ENCODE measurements at places on chromosomes 6 and 20. TPM values are rescaled to one million over a fixed set of nuclear protein-coding genes. Genes with fewer than 3 reads are reported as not detected.

The CENPQ gene
- 12.0 TPM for total RNA-seq

The SLC22A2 gene
- total RNA-seq = not detected

The ZNF335 gene
- 9.5 TPM for total RNA-seq

DNA sequence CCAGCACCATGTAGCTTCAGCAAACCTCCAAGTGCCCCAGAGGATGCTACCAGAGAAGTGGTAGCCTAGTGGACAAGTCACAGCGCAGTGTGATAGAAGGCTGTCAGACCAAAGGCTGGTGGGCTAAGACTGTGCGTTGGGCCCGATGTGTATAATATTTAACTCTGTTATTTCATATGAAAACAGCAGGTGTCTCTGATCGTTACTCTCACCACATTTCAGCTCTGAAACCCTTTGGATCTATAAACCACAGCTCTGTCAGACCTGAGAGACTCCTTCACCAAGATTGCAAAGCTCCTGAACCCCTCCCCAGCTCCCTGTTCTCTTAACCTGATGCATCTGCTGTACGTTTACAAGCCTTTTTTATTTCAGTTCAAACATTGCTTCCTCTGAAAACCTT, 43.8 kb downstream of the ISM1 start:
- no peak for DNase-seq

- DNase-seq = peak; percentile 52
Observed at GRCh38 chr6:56843476-56844349, 111.2 kb upstream of the BEND6 start.

DNA sequence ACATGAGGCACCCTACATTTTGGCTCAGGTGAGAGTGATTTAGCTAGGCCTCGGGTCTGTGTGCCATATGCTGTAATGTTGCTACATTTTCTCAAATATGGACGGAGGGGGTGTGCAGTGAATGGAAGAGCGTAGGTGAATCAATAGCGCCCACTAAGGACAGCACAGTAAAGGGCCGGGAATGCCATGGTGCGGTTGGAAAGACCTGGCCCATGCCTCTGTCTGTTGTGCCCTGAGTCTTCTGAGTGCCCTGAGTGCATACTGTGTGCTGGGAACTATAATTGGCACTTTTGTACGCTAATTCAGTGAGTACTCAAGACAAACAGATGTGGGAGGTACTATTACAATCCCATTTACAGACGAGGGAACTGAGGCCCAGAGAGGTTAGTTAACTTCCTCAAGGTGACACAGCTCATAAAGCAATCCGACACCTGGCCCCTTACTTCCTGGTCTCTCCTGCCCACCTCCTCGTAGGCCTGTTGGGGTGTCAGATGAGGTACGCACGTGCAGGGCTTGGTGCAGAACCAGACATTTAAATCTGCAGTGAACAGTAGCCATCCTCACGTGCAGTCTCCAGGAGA, 17.3 kb downstream of the SLC22A1 start:
- DNase-seq = no peak

The KCNQ2 gene
- not detected for total RNA-seq

Measured in MG63 (cell line).